Fibroblast of villous mesenchyme (primary cell): ENCODE measurements at places on chromosomes 12 and 14. TPM values are rescaled to one million over a fixed set of nuclear protein-coding genes. Genes with fewer than 3 reads are reported as not detected.
A peak's percentile ranks its signal among the peaks of the same experiment; 100 is the strongest.

Gene CCDC77
- total RNA-seq = 9.1 and 9.7 TPM in 2 replicates

Gene ANGEL1
- total RNA-seq = 6.8 and 10.4 TPM in 2 replicates

Gene SDR9C7
- total RNA-seq = not detected in 2 replicates

Gene VRTN
- total RNA-seq = not detected in 2 replicates

DNA sequence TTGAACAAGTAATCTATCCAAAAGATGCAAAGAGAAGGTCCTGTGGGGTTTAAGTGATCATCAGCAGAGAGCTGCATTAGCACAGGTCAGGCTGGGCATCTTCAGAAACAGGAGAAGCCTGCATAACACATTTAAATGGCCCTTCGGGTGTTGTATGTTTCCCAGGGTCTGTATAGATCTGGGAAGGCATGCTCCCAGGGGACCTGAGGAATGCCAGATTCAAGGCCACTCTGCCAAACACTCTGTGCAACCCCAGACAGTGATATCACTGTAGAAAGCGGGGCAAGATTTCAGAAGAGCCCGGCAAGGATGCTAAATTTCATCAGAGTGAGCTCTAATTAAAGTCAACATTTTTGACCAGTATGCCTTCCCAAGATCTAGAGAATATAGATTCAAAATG, 92.9 kb downstream of the ARMH4 start:
- no peak for DNase-seq

- DNase-seq = no peak
Observed at GRCh38 chr14:51498411-51499227, 153.1 kb upstream of the FRMD6 start.

GRCh38 chr12:118164798-118165486, 29.0 kb downstream of the PEBP1 start:
- peak; percentile 40 for DNase-seq

- DNase-seq = peak; percentile 81
Observed at GRCh38 chr14:59377991-59378601, 87.1 kb downstream of the GPR135 start.

GRCh38 chr14:38882533-38882932, 220.5 kb downstream of the SEC23A start:
- peak; percentile 67 for DNase-seq

DNA sequence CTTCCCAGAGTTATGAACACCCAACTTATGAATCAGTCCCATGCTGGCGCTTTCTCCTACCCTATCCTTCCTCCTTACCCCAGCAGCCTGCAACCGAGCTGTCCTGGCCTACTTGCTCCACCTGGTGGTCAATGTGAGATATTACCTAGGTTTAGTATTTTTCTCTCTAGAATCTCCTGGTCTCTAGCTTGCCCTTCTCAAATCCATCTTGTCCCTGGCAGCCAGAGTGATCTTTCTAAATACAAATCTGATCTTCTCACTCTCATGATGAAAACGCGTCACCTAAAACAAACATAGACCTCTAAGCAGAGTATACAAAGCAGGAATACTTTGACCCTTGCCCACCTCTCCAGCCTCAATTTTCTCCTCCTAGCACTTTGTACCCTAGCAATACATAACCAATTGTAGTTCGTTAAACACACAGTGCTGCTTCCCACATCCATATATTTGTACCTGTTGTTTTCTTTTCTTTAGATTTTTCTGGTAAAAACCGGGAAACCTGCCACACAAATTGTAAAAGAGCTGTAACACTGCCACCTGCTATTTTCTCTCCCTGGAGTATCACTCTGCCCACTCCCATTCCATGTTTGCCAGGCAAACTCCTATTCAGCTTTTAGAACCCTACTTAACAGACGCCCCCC, 20.0 kb upstream of the TCP11L2 start:
- DNase-seq = peak; percentile 73
